ENCODE measurements at places on chromosomes 7 and 10.

GRCh38 chr7:134108802-134109201 is 18.3 kb upstream of the LRGUK start:
- no peak for DNase-seq

- no peak for DNase-seq
Measured at GRCh38 chr10:71545001-71545400, 148.3 kb downstream of the CDH23 start.

GRCh38 chr7:30612658-30613265 is 18.1 kb downstream of the GARS1 start:
- DNase-seq: no peak

GRCh38 chr7:35909870-35910357 is 109.1 kb downstream of the SEPTIN7 start:
- no peak for DNase-seq

DNA sequence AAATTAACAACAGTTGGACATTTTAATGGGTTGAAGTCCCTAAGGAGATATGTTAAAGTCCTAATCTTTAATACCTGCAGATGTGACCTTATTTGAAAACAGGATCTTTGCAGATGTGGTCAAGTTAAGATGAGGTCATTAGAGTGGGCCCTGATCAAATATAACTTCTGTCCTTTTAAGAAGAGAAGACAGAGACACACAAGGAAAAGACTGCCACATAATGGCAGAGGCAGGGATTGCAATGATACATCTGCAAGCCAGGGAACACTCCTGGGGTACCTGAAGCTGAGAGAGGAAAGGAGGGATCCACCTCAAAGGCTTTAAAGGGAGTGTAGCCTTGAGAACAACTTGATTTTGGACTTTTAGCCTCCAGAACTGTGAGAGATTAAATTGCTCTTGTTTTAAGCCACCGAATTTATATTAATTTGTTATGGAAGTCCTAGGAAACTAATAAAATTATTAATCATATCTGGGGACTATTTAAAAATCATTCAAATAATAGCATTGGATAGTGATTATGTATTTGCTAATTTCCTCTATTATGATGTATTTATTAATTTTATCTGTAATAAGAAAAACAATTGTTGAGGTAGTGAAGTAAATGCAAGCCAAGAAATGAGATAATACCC is 700.0 kb upstream of the PCDH15 start:
- DNase-seq: no peak
